ENCODE measurements at places on chromosomes 3 and 15.

DNA sequence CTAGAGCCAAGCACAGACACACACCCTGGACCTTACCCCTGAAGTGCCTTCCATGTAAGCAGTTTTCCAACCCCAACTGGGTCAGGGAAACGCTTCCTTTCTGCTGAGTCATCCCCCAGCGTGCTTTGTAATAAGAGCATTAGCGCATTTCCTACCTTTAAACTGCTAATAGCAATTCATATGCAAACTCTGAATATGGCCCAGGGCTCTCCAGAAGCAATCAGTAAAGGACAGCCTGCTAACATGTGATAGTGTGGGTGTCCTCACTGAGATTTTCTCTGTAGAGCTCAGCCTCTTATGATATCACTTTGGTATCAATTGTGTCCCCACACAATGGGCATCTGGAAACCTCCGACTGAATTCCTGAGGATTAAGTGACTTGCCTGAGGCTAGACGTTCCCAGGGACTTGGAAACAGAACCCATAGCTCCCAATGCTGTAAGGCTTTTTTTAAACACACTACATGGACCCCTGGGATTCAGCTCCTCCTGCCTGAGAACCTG, 5.6 kb downstream of the GABRB3 start:
- DNase-seq: no peak

- no peak for DNase-seq
These were observed 247.4 kb downstream of the WDR72 start for GRCh38 chr15:53512029-53512428.

DNA sequence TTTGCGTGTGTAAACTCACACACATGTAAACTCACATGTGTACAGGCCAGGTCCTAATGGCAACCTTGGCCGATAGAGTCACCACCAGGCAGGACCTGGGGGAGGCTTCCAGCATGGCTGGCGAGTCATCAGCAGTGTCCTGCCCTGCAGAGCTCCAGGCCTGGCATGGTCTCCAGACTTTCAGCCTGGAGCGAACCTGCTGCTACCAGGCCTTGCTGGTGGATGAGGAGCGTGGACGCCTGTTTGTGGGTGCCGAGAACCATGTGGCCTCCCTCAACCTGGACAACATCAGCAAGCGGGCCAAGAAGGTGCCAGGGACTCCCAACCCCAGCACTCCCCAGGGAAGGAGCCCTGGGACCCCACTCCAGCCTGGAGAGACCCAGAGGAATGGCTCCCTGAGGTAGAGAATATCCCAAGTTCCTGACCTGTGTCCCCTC, 1.0 kb downstream of the SEMA3B start:
- no peak for DNase-seq

- no peak for DNase-seq
These were observed 19.5 kb downstream of the ZXDC start for GRCh38 chr3:126456211-126456610.

DNA sequence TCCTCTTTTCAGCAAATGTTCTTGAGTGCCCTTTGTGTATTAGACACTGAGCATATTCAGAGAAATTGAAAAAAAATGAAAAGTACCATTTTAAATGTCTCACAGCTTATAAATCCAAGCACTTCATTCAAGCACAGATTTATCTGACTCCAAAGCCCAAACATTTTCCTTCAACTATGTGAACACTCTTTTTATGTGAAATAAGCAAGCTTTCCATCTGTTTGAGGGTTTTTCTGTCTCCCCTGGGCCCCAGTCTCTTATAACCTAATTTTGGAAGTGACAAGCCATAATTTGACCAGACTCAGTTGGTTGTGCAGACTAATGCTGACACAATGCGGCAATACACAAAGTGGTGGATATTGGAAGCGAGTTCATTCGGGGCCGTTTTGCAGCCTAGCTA, 170.3 kb downstream of the CNTN6 start:
- no peak for DNase-seq

- DNase-seq: no peak
These were observed 350.9 kb downstream of the ULK4 start for GRCh38 chr3:41611008-41611407.

DNA sequence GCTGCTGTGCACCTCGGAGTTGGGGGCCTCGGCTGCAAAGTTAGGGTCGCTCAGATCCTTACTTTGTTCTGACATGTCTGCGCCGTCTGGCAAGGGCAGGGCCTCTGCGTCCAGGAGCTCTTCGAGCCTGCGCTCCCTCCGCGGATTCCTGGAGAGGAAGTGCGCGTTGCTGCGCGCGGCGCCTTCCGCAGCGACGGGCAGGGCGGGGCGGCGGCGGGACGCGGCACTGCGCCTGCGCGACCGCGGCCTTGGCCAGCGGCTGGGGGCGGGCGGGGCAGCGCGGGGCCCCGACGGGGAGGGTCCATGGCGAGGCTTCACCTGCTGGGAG, at the start of gene NDN:
TSS of gene NDN (minus strand) at position 163 of the 328 bp plus-strand sequence. CDS start at position 75, 88 bp downstream.
- peak; percentile 70 for DNase-seq

- DNase-seq: no peak
These were observed 71.6 kb downstream of the CLASP2 start for GRCh38 chr3:33646406-33646805.

- DNase-seq: no peak
These were observed 121.0 kb upstream of the NUDT16 start for GRCh38 chr3:131260525-131260924.

GRCh38 chr15:52436981-52437380, 91.7 kb downstream of the MYO5A start:
- DNase-seq: no peak

DNA sequence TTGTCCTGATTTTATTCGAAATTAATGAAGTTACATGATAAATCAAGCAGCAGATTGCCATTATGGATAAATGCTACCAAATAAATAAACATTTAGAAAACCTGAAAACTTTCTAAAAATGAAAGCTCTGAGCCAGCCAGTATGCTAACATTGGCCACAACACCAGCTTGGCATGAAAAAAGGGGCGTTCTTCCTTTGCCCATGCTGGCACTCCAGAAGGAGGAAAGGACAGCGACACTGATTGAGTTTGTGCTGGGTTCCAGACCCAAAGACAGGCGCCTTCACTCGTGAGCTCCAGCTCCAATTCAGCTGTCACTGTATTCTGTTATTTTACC, 5.1 kb downstream of the STIMATE start:
- DNase-seq: no peak

GRCh38 chr3:62010989-62011388, 362.4 kb downstream of the FEZF2 start:
- DNase-seq: no peak

DNA sequence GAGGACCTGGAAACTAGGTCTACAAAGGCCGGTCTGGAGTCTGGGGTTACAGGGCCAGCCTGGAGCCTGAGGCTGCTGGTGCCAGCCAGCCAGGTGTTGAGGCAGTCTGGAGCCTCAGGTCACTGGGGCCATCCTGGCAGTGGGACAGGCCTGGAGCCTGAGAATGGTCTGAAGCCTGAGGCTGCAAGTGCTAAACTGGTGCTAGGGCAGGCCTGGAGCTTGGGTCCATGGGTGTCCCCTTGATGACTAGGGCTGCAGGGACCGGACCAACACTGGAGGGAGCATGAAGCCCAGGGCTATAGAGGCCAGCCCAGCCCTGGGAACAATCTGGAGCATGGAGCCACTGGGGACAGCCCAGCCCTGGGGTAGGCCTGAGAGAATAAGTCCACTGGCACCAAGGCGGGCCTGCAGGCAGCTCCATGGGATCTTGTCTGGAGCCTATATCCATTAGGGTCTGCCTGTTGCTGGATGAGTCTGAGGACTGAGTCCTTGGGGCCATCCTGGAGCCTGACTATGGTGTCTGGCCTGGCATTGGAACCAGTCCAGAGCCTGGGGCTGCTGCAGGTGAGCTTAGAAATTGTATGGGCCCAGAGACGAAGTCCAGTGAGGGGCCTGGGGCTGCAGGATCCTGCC, 101.9 kb downstream of the GLDN start:
- no peak for DNase-seq

- DNase-seq: no peak
These were observed 729.2 kb downstream of the ROBO1 start for GRCh38 chr3:79038636-79039035.

GRCh38 chr15:88949734-88950400, 36.7 kb upstream of the MFGE8 start:
- DNase-seq: no peak
